ENCODE measurements at places on chromosomes 12 and 14. TPM values are rescaled to one million over a fixed set of nuclear protein-coding genes. Genes with fewer than 3 reads are reported as not detected.

The PMCH gene
- 0.27 TPM for total RNA-seq

The PROX2 gene
- total RNA-seq, result not detected

The SLCO1B1 gene
- total RNA-seq, result not detected

The TAS2R31 gene
- 13.6 TPM for total RNA-seq

The DPPA3 gene
- not detected for total RNA-seq

The CD163L1 gene
- 0.08 TPM for total RNA-seq

The SAMD15 gene
- 2.0 TPM for total RNA-seq

DNA sequence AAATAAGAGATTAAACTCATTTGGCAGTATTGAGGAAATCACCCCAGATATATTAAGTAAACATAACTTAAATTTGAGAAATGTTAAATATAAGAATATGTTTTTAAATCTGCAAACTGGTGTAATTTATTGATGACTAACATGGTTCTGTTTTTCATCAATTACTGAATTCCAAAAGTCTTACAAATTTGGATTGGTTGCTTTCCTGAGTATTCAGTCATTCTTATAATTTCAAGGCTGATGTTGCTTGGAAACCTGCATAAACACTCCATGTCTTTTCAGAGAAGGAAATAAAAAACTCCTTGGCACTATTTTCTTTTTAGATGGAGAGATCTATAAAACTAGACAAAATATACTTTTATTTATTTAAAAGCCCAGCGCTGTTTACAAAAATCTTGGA, 71.7 kb downstream of the NOVA1 start:
- DNase-seq, result peak; percentile 69

- no peak for DNase-seq
Observed at GRCh38 chr14:97058074-97058467, 260.9 kb downstream of the VRK1 start.

DNA sequence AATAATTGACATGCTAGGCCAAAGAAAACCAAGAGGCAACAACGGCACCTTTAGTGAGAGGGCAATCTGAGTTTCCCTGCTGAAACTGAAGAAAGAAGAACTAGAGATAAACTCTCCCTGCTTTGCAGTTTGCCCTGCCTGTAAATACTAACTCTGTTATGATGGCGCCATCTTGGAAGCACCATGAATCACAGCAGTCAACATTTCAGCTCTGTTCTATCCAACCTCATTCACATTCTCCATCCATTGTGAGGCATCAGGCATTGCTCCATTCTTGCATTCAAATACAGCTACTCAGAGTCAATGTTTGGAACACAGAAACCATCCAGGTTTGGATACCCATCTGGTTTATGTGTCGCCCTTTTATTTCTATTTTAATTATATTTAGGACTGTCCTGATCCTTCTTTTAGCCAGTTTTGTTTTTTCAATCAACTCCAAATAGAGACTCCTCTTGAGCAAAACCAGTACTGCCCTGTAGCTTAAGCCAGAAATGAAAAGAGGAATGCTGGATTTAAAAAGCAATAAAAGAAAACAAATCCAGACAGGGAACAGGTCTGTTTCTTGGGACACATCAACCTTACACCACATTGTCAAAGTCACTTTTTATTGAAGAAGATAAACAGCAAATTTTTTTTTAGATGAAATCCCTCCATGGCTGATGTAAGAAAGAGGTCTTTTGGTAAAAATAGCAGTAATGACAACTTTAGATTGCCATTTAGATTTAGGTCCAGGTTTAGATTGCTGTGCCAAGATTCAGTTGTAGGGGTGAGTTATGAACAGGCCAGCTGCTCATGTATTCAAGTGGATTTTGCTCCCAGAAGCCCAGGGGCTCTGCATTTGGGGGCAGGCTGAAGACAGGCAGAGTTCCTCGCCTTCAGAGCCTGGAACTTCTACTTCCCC, 33.3 kb upstream of the PPM1A start:
- no peak for DNase-seq

- DNase-seq, result peak; percentile 49
Observed at GRCh38 chr12:46209914-46210872, 58.6 kb downstream of the SLC38A1 start.

DNA sequence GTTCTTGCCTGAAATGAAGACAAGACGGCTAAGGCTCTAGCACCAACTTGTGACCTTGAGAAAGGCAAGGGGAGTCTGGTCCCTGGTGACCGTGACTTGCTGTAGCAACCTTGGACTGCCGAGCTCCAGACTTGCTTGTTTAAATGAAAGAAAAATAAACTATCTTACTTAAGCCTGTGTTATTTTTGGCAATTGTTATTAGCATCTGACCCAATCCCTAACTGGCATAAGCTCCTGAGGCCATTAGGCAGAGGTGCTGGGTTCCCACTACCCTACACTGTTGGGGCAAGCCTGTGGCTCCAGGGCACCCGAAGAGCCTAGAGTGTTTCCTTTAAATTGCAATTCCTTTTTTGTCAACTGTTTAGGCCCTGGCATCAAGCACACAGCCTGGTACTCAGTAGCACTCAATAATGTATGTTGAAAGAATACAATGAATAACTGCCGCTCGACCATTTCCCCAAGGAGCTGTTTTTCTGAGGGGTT, 106.9 kb upstream of the HIF1A start:
- DNase-seq, result peak; percentile 56

- no peak for DNase-seq
Observed at GRCh38 chr14:51382506-51382905, 142.5 kb downstream of the TMX1 start.

DNA sequence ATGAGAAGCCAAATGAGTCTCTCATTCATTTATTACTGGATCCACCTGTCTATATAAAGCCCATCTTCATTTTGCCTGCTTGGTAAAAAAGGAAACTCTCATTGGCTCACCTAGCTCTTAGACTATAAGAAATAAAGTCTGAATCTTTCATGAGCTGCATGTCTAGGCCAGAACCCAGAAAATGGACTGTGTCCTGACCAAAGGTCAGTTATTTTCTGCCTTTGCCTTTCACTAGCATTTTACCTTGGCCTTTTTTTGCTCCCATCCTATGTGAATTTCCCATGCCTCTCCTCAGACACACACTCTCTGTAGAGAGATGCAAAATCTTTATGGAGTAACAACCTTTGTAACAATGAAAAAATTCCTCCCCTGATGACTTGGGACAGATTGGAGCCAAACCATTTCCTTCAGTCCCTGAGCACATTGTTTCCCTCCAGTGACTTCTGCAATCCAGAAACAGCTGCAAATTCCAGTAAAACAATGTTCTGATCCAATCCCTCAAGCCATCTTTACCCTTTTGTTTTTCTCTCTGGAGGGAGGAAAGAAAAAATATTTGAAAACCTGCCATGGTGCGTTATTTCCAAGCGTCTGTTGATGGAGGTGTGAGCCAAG, 33.6 kb upstream of the MAP3K9 start:
- DNase-seq, result peak; percentile 63

GRCh38 chr12:76679778-76680177, 84.1 kb upstream of the ZDHHC17 start:
- peak; percentile 15 for DNase-seq

DNA sequence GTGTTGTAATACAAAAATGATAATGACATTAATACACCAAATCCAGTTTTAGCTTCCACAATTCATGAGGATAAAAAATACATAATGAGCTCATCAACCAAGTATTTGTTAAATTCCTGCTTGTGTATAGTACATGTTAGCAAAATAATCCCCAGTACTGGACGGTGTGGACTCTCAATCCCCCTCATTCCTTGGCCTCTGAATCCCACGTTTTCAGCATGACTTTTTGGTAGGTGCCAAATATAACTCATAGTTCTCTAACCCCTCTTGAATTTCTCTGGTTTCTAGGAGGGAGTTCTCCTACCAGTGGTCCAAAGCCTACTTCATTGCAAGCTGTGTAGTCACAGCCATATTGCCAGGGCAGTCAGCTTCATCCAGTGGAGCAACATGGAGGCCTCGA, 41.4 kb upstream of the EPS8 start:
- peak; percentile 58 for DNase-seq

- no peak for DNase-seq
Observed at GRCh38 chr14:93832081-93832480, 43.8 kb upstream of the PRIMA1 start.

DNA sequence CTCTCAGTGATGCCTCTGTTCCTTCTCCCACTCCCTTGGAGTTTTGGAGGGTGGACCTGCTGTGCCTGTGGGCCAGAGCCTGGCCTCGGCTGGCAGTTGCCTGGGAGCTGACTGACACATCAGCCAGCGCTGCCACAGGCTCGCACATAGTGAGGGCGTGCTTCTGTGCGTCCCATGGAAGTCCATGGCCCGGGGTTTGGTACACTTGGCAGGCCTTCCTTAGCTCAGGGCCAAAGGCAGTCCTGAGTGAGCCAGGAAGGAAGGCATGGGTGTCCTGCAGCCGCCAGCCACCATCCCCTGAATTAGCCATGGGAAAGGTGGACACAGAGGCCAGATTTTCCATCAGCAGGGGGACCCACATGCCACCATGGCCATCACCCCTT, 1.1 kb upstream of the DEGS2 start:
- DNase-seq, result no peak

DNA sequence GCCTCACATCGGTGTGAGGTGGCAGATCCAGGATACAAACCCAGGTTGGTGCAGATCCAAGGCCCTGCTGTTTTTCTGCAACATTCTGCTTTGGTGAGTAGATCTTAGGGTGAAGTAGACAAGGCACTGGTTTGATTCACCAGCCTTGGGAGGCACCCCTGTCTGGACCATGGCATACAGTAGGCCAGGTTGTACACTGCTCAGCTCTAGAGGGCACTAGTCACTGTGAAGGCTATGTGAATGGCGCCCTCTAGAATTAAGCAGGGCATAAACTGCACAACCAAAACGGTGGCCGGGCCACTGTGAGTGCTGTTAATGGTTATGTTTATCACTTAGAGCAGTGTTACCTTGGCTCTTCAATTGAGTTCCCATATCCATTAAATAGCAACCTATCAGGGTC, 280.6 kb upstream of the PWP1 start:
- peak; percentile 44 for DNase-seq

DNA sequence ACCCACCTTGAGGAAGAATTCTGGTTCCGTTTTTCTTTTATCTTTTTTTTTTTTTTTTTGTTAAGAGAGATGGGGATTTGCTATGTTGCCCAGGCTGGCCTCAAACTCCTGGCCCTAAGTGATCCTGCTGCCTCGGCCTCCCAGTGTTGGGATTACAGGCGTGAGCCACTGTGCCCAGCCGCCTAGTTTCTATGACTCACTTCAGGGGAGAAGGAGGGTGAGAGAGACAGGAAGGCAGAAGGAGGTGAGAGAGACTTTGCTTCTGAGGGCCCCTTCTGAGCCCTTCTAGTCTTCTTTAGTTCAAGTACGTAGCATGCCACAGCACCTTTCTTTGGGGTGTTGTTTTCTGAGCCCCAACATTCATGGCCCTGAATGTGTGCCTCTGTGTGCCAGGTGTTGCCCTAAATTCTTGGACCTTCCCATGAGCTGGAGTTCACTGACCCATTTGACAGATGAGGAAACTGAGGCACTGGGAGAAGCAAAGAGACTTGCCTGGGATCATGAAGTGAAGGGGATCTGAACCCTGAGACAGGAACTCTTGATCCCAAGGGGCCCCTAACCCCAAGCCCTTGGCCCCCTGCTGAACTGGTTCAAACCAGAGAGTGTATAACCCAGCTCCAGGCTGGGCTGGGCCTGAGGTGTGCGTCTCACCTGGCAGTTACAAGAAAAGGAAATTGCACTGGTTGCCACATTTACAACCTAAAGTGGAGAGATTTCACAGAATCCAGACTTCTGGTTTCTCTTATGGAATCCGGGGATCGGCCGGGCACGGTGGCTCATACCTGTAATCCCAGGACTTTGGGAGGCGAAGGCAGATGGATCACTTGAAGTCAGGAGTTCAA, 20.8 kb downstream of the SH2B3 start:
- no peak for DNase-seq

DNA sequence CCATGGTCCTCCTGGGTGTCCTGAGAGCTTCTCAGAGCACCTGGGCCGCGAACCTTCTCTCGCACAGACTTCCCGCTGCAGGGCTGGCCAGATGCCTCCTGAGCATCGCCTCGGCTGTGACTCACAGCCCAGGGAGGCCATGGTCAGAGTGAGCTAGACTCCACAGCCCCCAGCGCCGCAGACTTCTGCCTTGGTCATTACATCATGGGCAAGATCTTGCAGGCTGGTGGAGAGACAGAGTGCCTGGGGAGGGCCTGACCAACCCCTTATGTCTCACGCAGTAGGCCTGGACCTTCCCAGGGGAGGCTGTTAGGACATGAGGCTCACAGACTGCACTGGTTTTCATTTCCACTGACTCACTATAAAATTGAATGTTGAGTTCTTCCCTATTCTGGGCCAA, 41.8 kb downstream of the SMOC1 start:
- peak; percentile 49 for DNase-seq

DNA sequence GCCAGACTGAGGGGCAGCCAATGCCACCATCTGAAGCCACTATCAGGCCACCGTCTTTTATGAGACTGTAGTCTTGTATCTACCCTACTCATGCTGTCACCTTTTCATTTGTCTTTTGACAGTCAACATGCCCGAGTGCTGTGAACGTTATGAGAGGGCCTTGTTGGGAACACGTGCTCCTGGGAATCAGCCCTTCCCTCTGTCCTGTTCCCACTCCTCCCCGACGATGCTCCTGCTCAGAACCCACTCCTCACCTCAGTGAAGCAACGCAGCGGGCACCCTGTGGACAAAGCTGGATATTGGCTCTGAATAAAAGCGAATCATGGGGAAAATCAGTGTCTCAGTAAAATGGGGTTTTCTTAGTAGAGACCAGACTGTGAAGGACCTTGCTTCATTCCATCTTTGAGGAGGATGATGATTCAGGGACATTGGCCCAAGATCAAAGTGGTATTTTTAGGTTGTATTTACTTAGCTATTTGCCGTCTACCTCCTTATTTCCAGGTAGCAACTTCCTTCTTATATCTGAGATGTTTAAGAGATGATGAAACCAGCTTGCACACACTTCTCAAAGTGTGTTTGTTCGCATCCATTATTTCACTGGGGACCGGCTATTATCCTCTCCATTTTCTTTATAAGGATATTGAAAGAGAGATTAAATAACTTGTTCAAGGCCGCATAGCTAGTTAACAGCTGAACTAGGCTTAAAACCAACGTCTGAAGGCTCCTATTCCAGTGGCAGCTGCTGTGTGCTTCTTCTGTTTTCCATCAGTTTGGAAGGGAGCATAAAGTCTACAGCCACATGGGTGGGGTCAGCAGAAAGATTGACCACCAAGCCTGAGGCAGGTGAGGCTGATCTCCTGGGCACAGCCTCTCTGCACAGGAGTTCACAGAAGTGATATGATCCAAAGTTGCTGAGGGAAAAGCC, 43.9 kb upstream of the CTDSP2 start:
- peak; percentile 72 for DNase-seq

- DNase-seq, result no peak
Observed at GRCh38 chr12:3905664-3906063, 32.5 kb upstream of the PARP11 start.

- no peak for DNase-seq
Observed at GRCh38 chr14:98931911-98932310, 340.1 kb downstream of the BCL11B start.

DNA sequence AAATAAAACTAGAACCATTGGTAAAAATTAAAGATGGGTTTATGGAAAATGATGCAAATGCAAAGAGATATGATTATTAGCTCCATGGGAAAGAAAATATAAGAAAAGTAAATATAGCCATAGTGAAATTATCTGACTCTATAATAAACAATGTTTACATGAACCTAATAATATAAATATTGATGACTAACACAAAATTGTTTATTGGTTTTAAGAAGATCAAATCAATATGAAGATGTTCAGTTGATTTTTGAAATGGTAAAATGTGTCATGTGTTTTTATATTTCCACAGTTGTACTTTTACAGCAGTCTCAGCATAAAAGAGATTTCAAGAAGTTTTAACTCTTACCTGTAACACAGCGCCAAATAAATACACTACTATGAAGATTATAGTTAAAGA, 114.0 kb downstream of the SLC41A2 start:
- no peak for DNase-seq

GRCh38 chr12:79512068-79512467, 178.7 kb downstream of the PAWR start:
- DNase-seq, result no peak
